ENCODE measurements at places on chromosomes 1 and 21.

- DNase-seq: no peak
Observed at GRCh38 chr1:12798911-12799310, 7.7 kb downstream of the PRAMEF1 start.

DNA sequence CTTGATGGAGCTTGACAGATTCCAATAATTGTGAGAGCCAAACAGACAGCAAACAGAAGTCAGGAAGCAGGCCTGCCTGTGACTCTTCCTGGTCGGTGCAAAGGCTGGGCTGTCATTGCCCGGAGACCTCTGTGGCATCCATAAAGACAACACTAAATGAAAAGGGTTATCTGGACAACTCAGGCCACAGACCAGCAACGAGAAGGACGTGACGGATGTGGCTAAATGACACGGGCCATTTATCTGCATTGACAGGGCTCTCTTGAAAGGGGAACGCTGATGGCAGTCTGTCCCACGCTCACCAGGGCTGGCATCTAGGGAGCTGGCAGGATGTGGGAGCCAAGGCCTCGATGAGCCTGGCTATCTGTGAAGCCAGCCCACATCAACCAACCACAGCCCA lies 35.0 kb downstream of the HMGB4 start:
- no peak for DNase-seq

DNA sequence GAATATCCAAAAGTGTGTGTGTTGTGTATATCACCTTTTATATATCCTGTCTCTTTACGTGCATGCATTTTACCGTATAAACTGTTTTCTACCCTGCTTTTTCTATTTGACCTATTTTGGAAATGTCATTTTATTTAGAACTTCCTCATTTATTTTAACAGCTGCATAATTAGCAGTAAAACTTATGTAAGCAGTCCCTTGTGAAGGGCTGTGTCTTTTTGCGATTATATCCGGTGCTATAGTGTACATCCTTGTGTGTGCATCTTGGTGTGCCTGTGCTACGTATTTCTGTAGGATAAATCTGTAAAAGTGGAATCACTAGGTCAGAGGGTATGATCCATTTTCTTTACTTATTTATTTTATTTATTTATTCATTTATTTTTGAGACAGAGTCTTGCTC lies 7.2 kb downstream of the LGALS8 start:
- DNase-seq: no peak

GRCh38 chr1:175563236-175563895 lies 180.0 kb downstream of the TNR start:
- no peak for DNase-seq

DNA sequence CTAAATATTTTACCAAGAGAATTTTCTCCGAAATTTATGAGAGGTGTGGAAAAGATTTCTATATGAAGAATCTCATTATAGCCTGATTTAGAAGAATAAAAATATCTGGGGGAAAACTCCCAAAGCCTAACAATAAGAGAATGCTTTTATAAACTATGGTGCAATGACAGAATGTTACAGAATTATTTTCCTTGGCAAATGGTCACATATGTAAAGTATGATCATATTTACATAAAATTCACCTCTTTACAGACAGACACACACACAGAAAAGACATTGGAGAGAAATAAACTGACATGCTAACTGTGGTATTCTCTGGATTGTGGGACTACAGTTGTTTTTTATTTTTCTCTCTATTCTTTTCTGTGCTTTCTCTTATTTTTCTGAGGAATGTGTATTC lies 226.3 kb upstream of the USP24 start:
- DNase-seq: no peak

DNA sequence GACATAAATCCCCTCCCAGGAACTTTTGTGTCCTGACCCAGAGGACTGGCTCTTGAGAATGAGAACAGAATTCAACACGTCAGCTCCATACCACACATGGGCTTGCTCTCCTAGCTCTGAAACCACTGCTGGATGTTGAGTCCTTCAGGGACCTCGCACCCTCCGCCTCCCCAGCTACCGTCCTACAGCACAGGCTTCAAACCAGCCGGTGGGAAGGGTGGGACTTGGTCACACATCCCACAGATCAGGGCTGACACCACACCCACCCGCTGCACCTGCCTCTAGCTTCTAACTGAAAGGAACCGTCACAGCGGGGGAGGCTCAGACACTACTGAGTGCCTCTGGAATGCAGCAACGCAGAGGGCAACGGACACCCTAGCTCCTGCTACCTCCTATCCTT lies 24.0 kb downstream of the MRAP start:
- DNase-seq: no peak

All from H54 (cell line).